ENCODE measurements at places on chromosomes 5 and 9.

GRCh38 chr5:62296998-62297397 is 9.0 kb upstream of the KIF2A start:
- no peak for DNase-seq

- no peak for DNase-seq
Observed at GRCh38 chr5:126732716-126733115, 44.2 kb upstream of the LMNB1 start.

DNA sequence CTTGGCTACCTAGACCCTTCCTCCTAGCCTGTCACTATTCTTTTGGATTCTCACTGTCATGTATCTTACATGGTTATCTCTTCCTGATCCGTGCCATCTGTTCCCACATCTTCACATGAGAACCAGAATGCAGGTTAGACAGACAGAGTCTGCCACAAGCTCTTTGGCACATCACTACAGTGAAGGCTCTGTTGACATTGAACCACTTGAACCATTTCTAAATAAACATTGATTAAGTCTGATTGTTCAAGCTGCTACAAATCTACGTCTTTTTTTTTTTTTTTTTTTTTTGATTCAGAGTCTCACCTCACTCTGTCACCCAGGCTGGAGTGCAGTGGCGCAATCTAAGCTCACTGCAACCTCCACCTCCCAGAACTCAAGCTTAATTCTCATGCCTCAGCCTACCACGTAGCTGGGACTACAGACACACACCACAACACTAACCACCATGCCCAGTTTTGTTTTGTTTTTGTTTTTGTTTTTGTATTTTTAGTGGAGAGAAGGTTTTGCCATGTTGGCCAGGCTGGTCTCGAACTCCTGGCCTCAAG is 85.1 kb upstream of the LRRTM2 start:
- DNase-seq: no peak

- no peak for DNase-seq
Observed at GRCh38 chr9:130411566-130411915, 33.2 kb upstream of the ASS1 start.

DNA sequence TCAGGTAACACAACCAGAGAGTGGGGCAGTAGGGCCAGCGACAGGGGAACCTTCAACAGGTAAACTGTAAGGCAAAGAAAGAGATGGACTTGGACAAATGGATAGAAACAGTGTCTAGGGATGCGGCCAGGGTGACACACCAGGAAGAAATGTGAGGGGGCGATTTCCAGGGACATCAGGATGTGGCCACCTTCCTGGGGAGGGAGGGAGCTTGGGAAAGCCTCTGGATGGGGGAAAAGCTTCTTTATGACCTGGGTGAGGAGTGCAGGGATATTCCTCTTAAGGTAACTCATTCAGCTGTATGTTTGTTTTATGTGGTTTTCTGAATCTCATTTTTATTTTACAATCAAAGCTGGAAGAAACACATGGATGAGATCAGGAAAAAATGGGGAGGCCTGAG is 11.9 kb upstream of the NXNL2 start:
- DNase-seq: peak; percentile 71

- no peak for DNase-seq
Observed at GRCh38 chr5:132237141-132237540, 9.5 kb upstream of the P4HA2 start.

DNA sequence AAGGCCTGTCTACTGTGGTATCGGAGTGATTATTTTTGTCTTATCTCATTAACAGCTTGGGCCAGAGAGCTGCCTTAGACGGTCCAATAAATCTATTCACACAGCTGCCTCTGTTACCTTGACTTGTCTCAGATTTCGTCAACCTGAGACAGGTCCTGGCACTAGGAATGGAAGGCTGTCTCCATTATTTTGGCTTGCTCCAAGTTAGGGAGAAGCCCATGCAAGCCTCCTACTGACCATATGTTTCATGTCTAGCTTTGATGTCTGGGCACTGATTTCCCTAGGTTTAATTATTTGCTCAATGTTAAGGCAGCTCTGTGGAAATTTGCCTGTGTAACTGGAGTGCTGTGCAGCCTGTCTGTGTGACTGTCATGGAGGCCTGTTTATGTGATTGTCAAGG is 12.4 kb upstream of the RALGPS1 start:
- DNase-seq: no peak

DNA sequence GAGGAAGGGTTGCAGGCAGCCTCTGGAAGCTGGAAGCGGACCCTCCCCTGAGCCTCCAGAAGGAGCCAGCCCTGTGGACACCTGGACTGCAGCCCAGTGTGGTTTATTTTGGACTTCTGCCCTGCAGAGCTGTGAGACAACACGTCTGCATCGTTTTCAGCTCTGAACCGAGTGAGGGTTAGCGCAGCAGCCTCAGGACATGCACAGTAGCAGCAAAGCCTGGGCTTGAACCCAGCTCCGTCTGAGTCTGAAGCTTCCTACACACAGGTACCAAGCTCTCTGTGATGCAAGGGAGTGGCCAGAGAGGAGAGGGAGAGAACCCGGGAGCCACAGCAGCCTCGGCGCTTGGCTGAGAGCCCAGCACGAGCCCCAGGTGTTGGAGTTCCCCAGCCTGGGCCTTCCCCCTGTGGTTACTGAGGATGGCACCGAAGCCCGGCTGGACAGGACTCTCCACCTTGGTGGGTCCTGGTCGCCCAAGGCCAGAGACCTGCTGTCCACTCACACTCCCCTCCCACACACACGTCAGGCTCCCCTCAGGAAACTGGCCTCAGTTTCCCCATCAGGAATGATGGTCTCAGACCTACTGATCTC is 128.2 kb downstream of the OLFM1 start:
- DNase-seq: no peak

DNA sequence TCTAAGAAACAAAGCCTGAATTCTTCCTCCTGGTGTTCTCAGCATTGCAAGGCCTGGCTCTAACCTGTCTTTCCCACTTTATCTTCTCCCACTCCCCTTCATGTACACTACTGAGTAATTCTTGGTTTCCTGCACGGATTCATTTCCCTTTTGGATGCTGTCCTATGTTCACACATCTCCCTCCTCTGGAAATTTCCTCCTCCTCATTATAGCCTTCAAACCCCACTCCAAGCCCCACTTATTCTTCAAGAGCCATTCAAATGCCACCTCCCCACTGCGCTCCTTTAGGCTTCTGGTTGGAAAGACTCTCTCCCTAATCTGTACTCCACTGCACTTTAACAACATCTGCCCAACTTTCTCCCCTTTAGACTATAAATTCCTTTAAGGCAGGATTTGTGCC is 28.2 kb upstream of the C5orf63 start:
- no peak for DNase-seq

GRCh38 chr5:174252121-174252520 is 206.6 kb downstream of the NSG2 start:
- no peak for DNase-seq

DNA sequence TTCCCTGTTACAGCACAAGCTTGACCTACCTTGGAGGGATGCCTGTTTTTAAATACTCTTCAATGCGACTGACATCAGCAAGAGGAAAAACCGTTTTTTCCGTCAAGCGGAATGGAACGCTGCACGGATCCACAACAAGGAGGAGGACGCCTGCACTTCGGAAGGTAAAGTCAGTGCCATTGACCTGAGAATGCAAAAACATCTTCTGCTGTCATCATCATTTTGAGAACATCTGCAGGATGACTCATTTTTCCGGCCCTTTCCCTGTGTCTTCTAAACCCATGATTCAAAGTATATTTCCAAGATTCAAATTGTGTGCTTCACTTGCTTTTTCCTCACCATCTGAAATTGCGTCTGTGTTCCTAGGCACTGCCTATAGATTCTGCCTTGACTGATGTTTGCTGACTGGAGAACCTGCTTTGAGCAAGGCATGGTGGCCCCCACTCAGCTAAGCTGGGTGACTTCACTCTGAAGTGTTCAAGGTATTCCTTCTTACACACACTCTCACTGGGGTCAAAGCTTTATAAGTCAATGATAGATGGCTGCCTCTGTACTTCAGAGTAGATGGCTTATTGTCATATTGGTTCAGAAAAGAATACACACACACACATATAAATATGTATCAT is 78.1 kb downstream of the CEMIP2 start:
- peak; percentile 11 for DNase-seq

DNA sequence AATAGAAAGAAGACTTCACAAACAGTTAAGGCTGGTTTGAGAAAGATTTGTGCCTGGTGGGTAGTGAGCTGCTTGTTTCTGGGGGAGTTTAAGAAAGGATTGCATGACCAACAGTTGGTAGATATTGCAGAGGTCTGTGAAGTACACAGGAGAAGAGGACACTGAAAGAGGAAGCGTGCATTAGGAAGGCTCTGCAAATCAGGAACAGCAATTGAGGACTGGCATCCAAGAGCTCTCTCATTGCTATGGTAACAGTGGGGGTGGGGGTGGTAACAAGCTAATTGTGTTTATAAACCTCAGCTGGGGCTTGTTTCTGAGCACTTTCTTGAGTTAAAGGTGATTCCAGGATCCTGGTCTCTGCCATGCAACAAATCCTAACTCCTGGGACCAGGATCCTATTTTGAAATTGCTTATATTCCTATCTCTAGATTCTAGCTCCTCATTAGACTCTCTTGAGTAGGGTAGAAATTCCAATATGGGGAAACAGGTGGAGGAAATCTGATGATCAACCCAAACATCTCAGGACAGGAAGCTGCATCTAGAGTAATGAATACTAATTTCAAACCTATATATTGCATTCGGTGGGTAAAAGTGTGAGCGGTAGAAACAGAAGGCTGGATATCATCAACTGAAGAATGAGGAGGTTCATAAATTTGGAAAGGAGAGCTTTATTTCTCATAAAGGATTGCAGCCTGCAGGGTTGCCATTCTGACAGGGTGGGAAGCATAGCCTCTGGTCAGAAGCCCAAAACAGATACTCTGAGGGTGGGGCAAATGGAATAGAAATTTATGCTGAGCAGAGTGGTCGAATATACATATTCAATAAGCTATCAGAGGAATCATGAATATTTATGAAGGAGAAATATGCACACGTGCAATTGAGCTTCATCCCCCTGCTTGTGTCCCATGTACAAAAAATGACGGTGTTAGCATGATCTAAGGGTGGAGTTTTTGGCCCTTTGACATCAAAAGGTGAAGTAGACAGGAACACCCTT is 79.4 kb downstream of the PTTG1 start:
- DNase-seq: no peak

GRCh38 chr9:6907772-6908381 is 150.1 kb downstream of the KDM4C start:
- DNase-seq: peak; percentile 41

DNA sequence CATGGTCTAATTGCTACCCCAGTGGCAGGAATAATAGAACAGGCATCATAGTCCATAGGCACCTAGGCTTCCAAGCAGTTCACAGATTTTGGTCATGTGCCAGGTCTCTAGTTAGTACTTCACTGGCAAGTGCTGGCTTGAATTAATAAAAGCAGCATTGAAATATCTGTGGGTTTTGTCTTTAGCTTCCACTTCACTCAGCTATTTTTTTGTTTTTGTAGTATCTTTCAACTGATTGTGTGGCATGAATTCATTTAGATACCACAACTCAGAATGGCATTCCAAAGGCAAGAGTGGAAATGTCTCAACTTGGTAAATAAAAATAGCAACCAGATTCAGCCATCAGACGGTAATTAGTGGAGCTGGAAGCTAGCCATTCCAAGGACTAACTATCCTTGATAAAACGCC is 27.9 kb upstream of the ITGA2 start:
- peak; percentile 23 for DNase-seq

DNA sequence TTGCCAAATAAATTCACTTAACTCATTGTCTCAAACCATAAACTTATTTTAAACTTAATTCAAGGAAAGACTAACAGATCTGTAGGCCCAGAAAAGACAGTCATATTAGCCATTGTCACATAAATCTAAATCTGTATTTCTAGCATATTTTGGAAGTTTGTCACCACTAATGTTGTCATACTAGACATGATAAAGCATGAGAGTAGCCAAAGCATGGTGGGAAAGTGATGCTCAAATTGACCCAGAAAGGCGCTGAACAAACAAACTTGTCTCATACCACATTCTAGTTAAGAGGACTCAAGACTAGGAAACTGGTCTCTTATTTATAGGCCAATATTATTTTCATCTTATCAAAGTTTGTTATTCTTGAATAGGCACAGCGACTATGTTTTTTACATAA is 99.4 kb downstream of the VCAN start:
- peak; percentile 90 for DNase-seq

DNA sequence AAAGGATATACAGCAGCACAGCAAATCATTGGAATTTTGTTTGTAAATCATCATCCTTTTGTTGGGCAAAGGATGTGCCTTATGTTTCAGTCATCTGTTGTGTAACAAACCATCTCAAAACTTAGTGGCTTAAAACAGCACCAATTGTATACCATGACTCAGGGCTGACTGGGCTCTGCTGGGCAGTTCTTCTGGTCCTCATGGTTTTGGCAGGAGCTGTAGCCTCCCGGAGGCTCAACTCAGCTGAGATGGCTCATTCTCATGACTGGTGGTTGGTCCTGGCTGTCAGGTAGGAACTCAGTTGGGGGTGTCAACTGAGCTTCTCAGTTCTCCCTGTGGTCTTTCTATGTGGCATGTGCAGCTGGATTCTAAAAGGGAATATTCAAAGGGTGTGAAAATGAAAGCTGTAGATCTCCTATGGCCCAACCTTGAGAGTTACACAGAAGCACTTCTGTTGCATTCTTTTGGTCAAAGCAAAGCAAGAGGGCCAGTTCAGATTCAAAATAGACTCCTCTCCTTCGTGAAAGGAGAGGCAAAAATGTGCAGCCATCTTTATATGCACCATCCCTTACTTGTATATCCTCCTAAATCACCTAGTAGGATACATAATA is 39.1 kb upstream of the CPEB4 start:
- no peak for DNase-seq

DNA sequence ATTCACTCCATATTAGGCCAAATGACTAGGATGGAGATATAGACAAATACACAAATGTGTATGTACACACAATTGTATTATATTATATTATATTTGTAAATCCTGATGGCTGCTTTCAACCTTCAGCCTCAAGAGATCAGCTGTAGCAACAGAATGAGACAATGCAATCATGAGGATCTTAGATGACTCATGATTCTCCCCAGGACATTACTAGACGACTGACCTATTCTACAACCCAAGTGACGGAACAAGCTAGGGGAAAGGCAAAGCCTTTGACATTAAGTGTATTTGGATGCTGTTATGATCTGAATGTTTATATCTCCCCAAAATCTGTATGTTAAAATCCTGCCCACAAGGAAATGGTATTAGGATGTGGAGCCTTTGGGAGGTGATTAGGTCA is 66.5 kb downstream of the COX7C start:
- DNase-seq: peak; percentile 8

- no peak for DNase-seq
Observed at GRCh38 chr5:113293975-113294310, 140.8 kb downstream of the TSSK1B start.

DNA sequence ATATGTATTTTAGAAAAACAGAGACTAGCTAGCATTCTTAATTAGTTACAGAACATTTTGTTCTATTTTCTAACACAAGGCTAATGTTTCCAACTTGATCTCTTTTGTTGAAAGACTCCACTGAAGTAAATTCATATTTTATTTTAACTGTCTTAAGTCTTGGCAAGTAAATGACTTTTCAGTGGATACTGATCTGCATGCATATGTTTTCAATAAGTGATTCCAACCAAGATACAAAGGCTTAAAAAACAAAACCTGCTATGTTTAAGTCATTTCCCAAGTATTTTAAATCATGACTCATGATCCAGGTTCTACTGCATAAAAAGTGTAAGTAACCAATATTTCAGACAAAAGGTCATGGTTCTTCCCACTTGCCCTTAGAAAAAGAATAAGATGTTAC is 5.7 kb downstream of the CDO1 start:
- peak; percentile 65 for DNase-seq
